ENCODE measurements at places on chromosomes 6 and 20.

DNA sequence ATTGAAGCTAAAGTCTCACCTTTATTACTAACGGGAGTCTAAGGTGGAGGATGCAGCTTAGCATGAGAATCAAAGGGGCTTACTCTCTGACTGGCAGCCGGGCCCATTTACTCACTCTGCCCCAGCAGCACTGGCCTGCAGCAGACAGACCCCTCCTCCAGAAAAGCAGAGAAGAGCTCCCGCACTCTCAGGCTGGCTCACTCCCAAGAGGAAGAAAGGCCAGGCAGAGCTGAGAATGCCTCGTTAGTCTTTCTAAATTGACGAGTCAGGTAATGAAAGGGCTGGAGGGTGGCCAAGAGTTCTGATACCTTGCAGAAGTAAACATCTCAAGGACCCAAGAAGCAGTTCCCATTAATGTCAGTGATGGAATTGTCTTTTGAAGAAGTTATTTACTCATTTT is 44.5 kb upstream of the IL20RA start:
- DNase-seq, result no peak

DNA sequence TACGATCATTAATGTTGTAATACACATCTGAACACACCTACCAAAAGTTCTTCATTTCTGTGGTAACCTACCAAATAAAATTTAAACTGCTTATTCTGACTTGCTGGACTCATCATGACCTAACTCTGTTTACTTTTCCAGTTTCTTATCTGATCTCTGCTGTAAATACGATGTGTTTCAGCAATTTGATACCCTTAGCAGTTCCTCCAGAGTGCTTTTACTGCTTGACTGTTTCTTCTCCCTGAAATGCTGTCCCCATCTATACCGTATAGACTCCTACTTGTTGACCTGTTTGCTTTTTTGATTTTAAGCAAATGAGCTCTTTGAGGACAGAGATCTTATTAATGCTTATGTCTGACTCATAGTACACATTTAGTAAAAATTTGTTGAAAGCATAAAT is 119.5 kb downstream of the SCAF8 start:
- no peak for DNase-seq

DNA sequence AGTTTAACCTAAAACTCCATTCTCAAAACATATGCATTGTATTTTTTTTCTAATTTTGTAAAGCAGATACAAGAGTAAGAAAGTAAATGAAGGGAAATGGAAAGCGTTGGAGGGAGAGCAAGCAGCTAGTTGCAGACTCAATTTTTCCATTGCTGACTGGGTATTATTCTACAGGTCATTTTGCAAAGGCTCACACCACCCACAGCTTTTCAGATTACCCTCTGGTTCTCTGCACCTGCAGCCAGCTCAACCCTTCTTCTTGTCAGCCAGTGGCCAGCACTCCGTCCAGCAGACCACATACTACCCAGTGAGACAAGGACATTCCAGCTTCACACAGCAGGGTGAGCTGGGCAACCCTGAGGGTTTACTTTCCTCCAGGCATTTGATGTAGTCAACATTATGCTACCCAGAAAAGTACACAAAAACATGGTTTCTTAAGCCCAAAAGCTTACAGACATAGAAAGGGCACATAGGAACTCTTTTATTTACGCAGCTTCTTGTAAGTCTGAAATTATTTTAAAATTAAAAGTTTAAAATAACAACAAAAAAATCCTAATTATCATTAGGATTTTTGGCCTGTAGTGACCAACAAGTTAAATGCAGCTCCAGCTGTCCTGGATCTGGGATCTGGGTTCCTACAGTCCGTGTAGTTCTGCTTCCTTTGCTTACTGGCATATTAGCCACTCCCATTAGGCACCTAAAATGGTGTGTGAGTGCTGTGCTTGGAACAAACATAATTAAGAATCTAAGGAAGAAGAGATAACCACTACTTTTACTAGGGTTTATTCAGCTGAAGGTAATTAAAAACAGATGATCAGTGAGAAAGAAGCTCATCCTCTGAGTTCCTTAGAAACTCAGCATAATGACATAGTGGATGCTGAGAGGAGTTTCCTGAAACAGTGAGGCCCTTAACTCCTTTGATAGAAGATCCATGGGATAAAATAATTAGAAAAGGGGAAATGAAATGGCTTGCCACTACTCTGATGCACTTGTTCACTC is 185.3 kb downstream of the PKHD1 start:
- no peak for DNase-seq

DNA sequence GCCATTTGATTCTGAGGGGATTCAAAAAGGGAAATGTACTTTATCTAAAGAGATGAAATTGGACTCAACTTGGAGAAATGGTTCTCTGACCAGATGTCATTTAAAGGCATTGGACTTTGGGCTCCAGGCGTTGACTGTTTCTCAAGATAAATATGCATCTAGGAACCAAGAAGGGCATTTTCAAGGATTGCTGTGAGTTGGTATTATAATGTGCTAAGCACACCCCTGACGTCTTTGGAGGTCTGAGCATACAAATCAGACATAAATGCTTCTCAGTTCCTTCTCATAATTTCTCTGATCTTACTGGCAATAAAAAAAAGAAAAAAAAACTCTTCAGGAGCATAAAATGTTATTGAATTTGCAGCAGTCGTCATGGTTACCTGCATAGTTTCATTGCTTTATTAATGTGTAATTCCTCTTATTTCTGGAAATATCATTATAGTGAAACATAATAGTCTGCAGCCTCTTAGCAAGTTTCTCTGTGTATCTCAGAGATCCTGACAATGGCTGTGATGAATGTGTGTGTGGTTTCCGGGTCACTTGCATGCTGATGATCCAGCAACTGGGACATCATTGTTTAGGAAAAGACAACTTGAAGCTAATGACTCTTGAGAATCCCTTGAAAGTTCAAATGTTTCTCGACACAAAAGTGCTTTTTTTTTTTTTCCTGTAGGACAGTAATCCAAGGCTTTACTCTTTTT is 136.0 kb downstream of the AIG1 start:
- DNase-seq, result no peak

DNA sequence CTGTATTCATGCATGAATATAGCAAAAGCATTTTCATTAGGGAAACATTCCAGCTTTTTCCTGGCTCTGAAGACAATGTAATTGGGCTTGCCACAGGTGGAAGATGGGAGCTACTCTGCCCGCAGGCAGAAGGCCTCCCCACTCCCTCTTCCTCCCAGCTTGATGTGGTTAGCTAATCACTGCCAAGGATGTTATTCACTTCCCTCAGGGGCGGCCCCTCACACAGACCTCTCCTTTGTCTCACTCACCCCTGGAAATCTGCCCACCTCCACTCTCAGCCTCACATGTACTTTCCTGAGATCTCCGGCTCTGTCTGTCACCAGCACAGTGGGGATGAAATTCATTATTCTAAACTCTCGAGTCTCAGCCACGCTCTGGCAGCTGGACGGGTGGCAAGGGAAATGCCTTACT is 100.7 kb downstream of the ANKRD60 start:
- DNase-seq, result no peak

- DNase-seq, result no peak
These were observed 214.9 kb upstream of the KCNG1 start for GRCh38 chr20:51237791-51238190.

- DNase-seq, result no peak
These were observed 17.4 kb downstream of the SIM1 start for GRCh38 chr6:100447081-100447899.

- DNase-seq, result no peak
These were observed 508.9 kb upstream of the SULF2 start for GRCh38 chr20:48294196-48294595.

- DNase-seq, result no peak
These were observed 107.9 kb upstream of the SYNDIG1 start for GRCh38 chr20:24361541-24361940.

DNA sequence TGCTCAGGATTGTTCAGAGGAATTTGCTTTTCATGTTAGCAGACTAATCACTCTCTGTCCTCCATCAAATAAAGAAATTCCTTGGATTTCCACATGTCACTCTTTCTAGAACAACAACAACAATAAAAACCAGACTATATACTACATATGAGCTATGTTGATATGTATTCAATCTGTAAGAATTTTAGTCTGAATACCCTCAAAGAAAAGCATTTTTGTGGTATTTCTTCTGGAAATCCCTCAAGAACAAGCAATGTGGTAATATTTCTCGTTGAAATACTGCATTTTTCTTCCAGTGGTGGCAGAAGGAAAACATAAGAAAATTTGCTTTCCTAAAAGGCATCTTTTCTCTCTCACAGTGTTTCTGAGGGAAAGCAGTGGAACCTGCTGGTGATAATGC is 312.6 kb upstream of the RSPO3 start:
- DNase-seq, result no peak

- no peak for DNase-seq
These were observed 61.2 kb downstream of the VAPB start for GRCh38 chr20:58450254-58450653.

DNA sequence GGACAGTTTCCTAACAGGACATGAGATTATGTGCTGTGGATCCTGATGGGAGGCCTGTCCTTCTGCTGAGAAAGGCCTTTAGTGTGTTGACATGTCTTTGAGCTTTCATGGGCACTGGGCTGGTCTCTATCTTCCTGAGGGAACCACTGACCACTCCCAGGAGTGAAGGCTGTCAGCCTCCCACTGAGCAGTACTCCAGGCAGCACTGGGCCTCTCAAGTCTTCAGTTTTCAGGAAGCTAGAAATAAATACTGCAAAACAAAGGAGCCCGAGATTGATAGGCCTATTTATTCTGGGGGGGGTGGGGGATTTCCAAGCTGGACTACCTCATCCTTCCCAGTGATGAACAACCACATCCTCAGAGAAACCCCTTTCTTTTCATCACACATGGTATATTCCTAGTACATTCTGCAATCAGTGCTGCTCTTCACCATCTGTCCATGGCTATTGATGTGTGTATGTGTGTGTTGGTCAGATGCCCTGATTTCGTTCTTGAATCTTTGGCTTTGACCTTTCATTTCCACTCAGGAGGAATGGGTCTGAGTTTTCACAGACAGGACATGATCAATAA is 180.9 kb upstream of the SPTLC3 start:
- DNase-seq, result no peak

GRCh38 chr20:59160389-59161115 is 3.1 kb upstream of the ZNF831 start:
- DNase-seq, result no peak

- no peak for DNase-seq
These were observed 4.6 kb downstream of the EGFL8 start for GRCh38 chr6:32168807-32169591.

- no peak for DNase-seq
These were observed 143.4 kb upstream of the MYLIP start for GRCh38 chr6:15985379-15985959.

DNA sequence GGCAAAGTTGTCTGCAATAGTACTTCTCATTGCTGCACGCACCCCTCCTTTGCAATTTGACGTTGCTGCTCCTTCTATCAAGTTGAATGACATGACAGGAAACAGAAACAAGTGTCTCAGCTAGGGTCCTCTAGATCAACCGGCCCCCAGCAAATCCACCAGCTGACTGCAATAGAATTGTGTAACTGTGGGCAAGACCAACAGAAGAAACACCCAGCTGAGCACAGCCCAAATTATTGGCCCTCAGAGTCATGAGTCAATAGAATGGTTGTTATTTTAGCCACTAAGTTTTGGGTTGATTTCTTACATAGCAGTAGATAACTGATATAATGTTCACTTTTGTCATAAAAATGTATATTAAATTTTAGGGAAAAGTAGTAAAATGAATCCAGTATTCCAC is 202.7 kb downstream of the MAFB start:
- DNase-seq, result no peak

DNA sequence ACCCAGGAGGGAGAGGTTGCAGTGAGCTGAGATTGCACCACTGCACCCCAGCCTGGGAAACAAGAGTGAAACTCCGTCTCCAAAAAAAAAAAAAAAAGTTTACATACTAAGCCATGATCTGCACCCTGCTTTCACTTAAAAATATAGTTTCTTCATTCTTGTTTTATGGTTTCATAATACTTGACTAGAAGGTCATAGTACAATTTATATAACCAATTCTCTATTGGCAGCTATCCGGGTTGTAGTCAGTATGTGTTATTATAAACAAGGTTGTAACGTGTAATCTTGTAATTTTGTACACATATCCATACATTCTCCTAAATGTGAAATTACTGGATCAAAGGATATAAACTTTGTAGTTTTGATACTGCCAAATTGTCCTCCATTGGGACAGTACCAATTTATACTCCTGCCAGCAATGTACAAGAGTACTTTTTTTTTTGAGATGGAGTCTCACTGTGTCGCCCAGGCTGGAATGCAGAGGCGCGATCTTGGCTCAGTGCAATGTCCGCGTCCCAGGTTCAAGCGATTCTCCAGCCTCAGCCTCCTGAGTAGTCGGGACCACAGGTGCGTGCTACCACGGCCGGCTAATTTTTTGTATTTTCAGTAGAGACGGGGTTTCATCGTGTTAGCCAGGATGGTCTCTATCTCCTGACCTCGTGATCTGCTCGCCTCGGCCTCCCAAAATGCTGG is 144.8 kb downstream of the GJA10 start:
- DNase-seq, result no peak

- no peak for DNase-seq
These were observed 8.2 kb downstream of the NT5DC1 start for GRCh38 chr6:116108836-116109235.

DNA sequence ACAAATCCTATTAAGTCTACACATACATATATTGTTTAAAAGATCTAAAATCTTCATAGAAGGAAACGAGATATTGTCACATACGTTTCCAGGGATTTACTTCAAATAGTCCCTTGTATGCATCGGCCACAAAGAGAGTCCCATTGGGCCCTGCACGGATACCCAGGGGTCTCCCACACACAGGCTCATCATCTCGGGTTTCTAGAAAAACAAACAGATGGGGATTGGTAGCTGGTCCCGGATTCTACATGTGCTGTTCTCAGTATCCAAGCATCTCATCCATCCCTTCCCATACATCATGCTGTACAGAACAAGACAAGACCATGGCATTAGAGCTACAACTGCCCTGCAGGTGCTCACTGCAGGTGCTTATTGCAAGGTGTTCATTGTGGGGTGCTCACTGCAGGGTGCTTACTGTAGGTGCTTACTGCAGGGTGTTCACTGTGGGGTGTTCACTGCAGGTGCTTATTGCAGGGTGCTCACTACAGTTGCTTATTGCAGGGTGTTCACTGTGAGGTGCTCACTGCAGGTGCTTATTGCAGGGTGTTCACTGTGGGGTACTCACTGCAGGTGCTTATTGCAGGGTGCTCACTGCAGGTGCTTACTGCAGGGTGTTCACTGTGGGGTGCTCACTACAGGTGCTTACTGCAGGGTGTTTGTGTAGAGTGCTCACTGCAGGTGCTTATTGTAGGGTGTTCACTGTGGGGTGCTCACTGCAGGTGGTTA is 21.0 kb downstream of the APMAP start:
- no peak for DNase-seq

- DNase-seq, result no peak
These were observed 17.9 kb downstream of the KCNB1 start for GRCh38 chr20:49464556-49464955.
